Lower lobe of right lung (tissue), 2 donors: ENCODE measurements at places on chromosomes 4 and X. TPM values are rescaled to one million over a fixed set of nuclear protein-coding genes. Genes with fewer than 3 reads are reported as not detected.

Gene SLC10A4
- 1.6 TPM for total RNA-seq

Gene RRH
- total RNA-seq: not detected

Gene GAGE12J
- total RNA-seq: not detected

Gene KCNE5
- total RNA-seq: not detected

Gene GUCY1B1
- 18.1 TPM for total RNA-seq

DNA sequence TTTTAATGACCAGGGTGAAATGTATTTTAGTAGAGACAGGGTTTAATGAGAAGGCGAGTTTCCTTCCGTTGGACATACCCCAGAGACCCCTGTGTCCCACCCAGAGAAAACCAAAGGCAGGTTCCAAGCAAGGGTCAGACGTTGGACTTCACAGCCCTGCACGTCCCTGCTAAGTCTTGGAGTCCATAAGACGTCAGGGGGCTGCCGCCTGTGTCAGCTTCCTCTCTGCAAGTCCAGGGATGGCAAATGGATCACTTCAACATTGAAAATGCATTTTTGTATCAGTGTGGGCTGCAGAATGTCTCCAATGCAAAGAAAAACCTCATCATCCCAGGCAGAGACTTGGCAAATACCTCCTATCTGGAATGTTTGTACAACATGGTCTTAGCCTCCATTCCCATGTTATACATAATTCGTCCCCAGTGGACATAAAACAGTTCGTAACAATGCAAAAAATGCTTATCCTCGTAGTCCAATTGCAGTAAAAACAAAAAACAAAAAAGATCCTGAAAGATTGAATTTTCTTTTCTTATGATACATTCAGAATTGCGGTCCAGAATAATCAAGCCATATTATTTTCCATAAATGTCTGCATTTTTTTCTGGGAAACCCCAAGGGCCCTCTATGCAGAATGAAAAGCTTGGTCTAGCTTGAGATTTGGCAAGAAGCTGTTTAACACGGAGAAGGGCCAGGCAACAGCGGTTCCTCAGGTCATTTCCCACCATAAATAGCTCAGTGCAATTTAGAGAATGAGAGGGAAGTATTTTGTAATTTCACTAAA, 190.9 kb downstream of the SHOX start:
- H3K4me1 ChIP-seq: no peaks in the 10 kb centered on the region
- no peak overlapping the region for H3K27ac ChIP-seq
- no peaks in the 10 kb centered on the region for H3K27me3 ChIP-seq
- no peaks in the 10 kb centered on the region for H3K36me3 ChIP-seq
- no peak for DNase-seq

DNA sequence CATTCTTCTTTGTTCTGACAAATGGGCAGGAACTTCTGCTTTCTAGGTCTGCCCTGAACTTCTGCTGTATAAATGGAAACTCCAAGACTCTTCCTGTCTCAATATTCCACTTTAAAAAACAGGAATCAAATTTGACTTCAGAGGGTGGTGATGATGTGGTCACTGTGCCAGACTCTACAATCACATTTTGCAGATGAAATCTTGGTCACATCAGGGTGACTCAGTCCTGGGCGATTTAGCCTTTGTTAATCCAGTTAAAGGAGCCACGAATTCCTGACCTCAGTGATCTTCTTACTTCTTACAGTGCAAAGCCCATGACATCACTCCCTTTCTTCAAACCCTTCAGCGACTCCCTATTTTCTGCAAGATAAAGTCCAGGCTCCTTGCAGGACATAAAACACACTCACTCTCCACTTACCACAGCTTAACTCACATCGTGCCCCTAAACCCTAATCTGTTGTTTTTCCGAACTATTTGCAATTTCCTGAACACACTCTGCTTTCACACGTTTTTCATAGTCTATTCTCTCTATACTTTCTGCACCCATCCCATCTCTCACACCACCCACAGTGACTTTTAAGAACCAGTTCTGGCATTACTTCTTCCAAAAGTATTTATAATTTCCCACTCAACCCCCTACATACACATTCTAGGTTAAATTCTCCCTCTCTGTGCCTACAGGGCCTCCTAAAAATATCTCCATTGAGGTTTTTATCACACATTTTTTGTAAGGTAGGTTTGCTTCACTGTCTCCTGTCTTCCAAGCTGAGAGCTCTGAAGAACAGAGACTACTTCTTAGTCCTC, 11.1 kb downstream of the GASK1B start:
- peaks cover 11% of the 10 kb centered on the region for H3K4me1 ChIP-seq
- H3K36me3 ChIP-seq: no peaks in the 10 kb centered on the region
- no peak overlapping the region for H3K4me3 ChIP-seq
- no peaks in the 10 kb centered on the region for H3K27me3 ChIP-seq

- H3K4me1 ChIP-seq: no peaks in the 10 kb centered on the region
- no peak overlapping the region for H3K4me3 ChIP-seq
- H3K27me3 ChIP-seq: no peaks in the 10 kb centered on the region
- H3K27ac ChIP-seq: no peak overlapping the region
These were observed 14.6 kb upstream of the KIAA0232 start for GRCh38 chr4:6767748-6768538.

DNA sequence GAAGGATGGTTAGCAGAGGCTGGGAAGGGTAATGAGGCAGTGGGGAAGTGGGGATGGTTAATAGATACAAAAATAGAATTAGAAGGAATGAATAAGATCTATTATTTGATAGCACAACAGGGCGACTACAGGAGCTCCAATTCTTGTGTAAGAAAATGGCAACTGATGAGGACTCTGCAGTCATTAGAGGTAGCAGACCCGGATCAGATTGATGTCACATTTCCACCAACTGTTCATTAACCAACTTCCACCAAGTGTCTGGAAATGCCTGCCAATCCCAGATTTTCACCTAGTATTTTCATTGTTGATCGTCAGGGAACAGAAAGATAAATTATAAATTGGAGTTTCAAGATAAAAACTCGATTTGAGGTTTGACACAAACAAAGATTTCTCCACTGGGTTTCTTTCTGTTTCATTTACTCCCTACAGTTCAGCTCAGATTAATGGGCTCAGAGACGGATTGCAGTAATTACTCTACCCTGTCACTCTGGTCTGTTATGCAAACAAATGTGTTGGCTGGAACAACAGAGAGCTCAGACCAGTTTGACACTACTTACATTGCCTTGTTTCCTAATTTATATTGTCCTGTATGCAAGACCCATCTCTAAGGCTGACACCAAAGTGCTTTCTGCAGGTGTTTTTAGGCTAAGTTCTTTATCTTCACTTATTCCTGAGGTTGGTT, 909.2 kb upstream of the PRKX start:
- no peak overlapping the region for H3K4me3 ChIP-seq
- no peaks in the 10 kb centered on the region for H3K27me3 ChIP-seq
- H3K27ac ChIP-seq: no peak overlapping the region
- DNase-seq: no peak
- no peaks in the 10 kb centered on the region for H3K36me3 ChIP-seq
- H3K4me1 ChIP-seq: no peaks in the 10 kb centered on the region

GRCh38 chrX:63128509-63128908, 222.6 kb downstream of the SPIN4 start:
- H3K27me3 ChIP-seq: no peaks in the 10 kb centered on the region
- no peak for DNase-seq
- no peak overlapping the region for H3K4me3 ChIP-seq
- no peak overlapping the region for H3K27ac ChIP-seq

DNA sequence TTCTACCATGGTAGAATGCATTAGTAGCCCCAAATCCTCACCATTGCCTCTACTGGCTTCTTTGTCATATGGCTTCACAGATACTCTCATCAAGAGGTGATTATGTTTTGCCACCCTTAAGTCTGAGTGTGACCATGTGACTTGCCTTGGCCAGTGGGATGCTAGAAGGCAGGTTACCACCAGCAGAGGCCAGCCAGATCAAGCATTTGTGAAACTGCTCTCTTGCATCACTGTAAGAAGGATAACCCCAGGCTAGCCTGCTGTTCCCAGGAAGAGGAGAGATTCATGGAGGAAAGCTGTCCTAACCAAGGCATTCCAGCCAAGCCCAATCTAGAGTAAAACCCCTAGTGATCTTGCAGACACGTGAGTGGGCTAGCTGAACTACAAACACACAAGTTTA, 46.8 kb downstream of the USP46 start:
- H3K4me1 ChIP-seq: no peaks in the 10 kb centered on the region
- DNase-seq: no peak
- no peak overlapping the region for H3K27ac ChIP-seq
- H3K4me3 ChIP-seq: no peak overlapping the region
- peaks cover 12% of the 10 kb centered on the region for H3K36me3 ChIP-seq

DNA sequence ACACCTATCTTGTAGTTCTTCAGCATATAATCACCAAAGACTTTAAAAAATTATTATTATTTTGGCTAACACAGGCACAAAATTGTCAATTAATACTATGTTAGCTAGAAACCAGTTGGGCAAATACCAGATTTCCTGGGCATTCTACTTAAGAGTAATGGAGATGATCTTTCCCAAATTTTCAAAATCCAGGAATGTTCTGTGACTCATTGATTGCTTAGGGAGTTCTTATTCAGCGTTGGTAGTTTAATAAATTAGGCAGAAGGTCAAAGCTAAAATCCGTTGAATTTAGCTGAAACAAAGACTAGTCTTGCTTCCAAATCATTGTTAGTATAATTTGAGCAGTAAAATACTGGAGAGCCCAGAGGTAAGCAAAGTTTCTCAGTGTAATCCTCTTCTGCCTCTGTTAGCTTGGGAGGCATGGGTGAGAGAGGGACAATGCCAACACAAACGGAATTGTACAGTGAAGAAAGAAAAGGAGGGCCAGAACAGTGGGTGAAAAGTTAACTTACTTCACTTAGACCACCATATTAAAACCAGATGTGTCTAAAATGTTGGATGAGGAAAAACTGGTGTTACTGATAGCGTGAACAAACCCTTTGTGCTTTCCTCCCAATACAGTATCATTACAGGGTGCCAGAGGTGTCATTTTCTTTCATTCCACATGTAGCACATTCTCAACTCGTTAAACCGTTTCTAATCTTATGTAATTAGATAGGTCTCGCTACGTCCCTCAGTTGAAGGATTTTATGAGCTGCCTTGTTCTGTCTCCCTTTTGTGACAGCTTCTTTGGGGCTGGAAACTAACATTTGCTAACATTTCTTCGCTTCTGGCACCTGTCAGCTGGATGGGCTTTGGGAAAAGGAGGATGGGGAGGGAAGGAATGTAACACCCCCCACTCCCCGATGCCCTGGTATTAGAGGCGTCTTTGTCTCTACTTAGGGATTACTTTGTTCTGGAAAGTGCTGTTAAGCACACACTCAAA, 87.4 kb upstream of the CITED1 start:
- H3K36me3 ChIP-seq: no peaks in the 10 kb centered on the region
- no peak overlapping the region for H3K4me3 ChIP-seq
- no peaks in the 10 kb centered on the region for H3K27me3 ChIP-seq
- H3K4me1 ChIP-seq: peaks cover 16% of the 10 kb centered on the region
- no peak overlapping the region for H3K27ac ChIP-seq
- no peak for DNase-seq

DNA sequence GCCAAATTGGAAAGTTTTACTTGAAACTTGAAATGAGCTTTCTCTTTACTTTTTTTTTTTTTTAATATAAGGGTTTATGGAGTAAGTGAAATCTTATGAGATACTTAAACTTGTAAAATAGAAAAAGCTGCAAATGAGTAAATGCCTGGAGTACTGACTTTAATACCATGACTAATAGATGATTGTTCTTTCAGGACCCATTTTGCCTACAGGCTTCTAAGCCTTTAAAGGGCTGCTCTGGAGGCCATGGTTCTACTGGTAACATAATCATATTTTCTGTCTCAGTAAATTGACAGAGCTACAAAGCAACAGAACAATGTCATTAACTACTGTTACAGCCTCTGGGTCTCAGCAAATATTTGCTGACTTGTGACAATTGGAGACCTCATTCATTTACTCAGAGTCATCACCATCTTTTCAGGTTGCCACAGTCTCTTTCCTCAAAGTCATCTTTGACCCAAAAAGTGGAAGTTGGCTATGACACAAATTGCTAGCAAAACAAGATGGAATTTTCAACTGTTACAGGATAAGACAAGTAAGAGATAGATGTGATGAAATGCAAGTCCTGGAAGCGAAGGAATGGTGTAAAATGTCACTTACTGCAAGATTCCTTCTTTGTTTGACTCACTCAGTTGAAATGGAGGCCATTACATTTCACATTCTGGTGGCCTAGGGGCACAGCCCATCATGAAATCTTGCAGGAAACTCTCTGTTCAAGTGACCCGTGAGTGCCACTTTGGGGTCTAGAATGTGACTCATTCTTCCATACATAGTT, 132.7 kb downstream of the BTC start:
- no peaks in the 10 kb centered on the region for H3K36me3 ChIP-seq
- H3K4me1 ChIP-seq: no peaks in the 10 kb centered on the region
- no peaks in the 10 kb centered on the region for H3K27me3 ChIP-seq
- no peak overlapping the region for H3K4me3 ChIP-seq
- H3K27ac ChIP-seq: no peak overlapping the region
- DNase-seq: no peak
